ENCODE measurements at places on chromosomes 12 and 14.

DNA sequence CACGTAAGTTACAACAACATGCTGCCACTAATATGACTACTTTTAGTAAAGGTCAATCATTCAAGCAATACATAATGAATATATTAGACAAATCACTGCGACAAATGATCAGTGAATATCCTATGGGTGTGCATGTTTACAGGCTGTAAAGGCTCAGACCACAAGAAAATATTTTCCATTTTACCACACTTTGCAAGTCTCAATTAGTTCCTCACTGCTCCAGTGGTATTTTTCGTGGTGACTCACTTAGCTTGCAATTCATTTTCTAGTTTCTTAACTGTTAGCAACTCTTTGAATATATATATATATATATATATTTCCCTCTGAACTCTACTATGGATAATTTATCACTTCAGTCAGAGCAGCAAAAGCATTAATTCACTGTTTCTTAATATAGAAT, 96.9 kb downstream of the EML5 start:
- no peak for DNase-seq

- peak; percentile 82 for DNase-seq
Measured at GRCh38 chr12:132414634-132415326, 75.2 kb upstream of the FBRSL1 start.

- no peak for DNase-seq
Measured at GRCh38 chr12:92759634-92760268, 57.0 kb downstream of the PLEKHG7 start.

- no peak for DNase-seq
Measured at GRCh38 chr12:40697566-40698259, 5.5 kb downstream of the CNTN1 start.

GRCh38 chr14:28264306-28264705, 502.3 kb upstream of the FOXG1 start:
- no peak for DNase-seq

- peak; percentile 80 for DNase-seq
Measured at GRCh38 chr12:57741844-57742738, 2.7 kb upstream of the TSPAN31 start.

DNA sequence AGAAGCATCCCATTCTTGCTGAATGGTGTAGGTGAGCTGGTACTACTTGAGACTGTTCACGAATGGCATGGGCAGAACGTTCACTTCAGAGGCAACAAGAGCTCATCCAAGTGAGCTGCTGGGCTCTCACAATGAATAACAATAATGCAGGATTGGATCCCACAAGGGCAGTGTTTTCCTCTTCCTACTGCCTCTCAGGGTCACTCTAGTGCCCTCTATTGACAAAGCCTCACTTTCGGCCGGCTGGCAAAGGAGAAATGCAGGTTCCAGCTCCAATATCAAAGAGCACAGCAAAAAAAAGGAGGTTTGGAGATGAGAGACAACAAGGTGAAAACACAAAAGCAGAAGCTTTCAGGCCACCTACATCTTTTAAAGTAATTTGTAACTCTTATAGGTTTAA, 74.6 kb upstream of the MYF6 start:
- no peak for DNase-seq

GRCh38 chr12:94718114-94718513, 67.8 kb upstream of the TMCC3 start:
- no peak for DNase-seq

DNA sequence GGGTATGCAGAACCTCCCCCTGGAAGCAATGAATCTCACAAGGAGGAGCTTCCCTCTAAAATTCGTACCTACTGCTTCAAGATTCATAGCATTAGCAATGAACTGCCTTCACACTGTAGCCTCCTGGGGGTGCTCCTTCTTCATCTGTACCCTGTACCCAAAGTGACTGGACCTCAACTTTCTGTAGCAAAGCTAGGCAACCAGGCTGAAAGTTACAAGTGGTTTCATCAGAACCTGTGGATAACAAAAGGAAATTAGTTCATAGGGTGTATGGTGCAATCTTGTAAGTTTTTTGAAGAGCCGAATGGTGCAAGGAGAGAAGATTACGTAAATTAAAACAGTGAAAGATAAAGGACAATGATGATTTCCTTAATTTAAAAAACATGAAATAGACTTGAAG, 1541.7 kb upstream of the FLRT2 start:
- DNase-seq: no peak

GRCh38 chr12:46361667-46362034, 10.9 kb downstream of the SLC38A2 start:
- no peak for DNase-seq

- DNase-seq: no peak
Measured at GRCh38 chr14:105412771-105413543, 6.7 kb upstream of the MTA1 start.

DNA sequence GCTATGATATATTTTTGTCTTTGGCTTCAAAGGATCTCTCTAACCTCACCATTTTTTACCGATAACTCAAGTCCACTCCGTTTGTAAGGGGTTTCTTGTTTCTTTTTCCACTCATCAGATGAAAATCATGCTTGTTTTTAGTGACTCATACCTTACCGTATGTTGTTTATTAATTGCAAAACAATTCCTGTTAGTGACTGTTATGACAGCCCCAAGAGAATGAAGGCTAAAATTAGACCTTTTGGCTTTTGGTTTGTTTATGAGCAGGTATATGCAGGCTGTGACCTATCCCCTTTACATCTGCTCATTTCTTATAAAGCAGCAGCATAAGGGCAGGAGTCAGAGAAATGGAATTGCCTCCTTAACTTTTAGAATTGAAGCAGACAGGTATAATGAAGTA, 319.8 kb downstream of the CEP128 start:
- DNase-seq: no peak

GRCh38 chr12:6526766-6527525, 7.4 kb upstream of the GAPDH start:
- no peak for DNase-seq

- no peak for DNase-seq
Measured at GRCh38 chr12:22799503-22799902, 174.5 kb downstream of the ETNK1 start.

GRCh38 chr12:14723763-14724162, 27.4 kb upstream of the GUCY2C start:
- DNase-seq: peak; percentile 68

- DNase-seq: no peak
Measured at GRCh38 chr12:5309654-5310053, 122.3 kb upstream of the NTF3 start.

GRCh38 chr14:52354242-52354641, 40.1 kb downstream of the PTGER2 start:
- no peak for DNase-seq

GRCh38 chr12:50032515-50032853, 7.2 kb upstream of the RACGAP1 start:
- DNase-seq: no peak

GRCh38 chr12:16506394-16506793, 99.6 kb downstream of the LMO3 start:
- DNase-seq: no peak

DNA sequence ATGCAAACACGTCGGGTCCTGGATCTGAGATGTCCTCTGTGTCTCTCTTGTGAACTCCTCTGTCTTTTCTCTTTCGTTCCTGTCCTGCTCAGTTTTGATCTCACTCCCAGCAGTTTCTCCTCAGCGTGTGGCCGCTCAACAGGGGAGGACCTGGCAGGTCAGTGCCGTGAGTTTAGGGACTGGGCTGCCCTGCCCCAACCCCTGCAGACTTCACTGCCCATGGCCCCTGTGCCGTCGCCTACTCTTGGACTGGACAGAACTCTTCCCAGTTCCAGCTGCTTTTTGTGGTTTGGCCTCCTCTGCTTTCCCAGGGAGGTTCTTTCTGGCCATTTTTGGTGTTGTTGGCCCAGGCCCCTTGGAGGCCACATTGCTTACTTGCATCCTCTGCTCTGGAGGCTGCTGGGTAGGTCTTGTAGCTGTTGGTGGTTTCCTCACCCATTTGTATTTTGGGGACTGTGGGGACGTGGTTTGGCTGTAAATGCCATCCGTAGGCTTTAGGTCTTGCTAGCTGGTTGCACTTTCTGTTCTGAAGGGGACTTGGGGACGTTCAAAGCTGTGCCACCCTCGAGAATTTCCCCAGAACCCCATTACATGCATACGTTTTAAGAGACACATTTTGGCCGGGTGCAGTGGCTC, 20.0 kb upstream of the DNAH10 start:
- DNase-seq: no peak

DNA sequence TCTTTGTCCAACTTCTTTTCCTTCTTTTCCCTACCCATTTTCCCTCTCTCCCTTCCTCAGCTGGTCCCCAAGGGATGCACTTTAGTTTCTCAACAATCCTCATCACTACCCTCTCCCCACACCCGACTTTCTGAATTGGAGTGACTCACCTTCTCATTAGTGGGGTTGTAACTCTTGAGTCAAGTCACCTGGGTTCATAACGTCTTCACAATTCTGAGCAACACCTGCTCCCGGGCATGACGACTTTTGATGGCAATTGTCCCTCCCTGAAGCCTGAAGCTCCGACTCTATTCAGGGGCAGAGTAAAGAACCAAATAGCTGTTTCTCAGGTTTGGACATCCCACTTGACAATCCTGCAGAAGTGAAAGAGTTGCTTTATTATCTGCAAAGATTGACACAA, 82.7 kb upstream of the OTX2 start:
- no peak for DNase-seq

DNA sequence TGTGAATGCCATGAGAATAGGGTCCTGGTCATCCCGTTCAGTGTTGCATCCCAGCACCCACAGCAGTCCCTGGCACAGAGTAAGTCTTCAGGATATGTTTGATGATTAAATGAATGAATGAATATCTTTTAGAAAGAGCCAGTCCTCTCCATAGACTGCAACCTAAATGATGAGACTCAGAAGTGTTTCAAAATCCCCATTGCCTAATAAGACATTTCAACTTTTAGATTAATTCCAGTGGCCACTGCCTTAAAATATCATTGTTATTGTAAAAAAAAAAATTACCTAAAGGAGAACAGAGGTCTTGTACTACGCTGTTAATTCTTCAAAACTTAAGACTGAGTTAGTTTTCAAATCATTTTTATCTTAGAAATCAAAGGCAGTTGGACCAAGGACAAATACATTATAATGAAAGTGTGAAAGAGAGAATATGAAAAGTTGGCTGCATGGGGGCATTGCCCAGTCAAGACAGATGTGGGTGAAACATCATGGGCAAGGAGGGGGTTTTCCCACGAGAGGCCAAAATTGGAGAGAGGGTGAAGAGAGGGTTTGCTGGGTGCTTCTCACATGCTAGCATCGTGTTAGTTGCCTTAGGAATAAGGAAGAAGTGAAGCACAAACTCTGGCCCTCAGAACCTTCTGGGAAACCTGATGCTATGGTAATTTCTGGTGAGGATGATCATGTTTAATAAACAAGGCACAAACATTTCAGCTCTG, 26.3 kb upstream of the CPM start:
- DNase-seq: no peak

- DNase-seq: peak; percentile 85
Measured at GRCh38 chr12:104288635-104289274, 14.8 kb upstream of the EID3 start.

DNA sequence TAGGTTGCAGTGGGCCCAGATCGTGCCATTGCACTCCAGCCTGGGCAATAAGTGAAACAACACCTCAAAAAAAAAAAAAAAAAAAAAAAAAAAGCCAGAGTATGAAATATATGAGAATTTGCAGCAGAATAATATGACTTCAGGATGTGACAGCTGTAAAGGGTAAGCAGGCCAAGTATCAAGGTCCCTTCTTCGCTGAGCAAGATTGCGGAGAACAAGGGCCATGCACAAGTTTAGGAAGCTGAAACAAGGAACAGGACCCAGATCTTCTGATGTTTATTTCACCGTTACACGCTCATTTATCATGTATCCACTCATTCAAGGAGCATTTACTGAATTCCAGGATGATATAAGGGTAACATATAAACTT, 659 bp upstream of the FOXJ2 start:
- no peak for DNase-seq

DNA sequence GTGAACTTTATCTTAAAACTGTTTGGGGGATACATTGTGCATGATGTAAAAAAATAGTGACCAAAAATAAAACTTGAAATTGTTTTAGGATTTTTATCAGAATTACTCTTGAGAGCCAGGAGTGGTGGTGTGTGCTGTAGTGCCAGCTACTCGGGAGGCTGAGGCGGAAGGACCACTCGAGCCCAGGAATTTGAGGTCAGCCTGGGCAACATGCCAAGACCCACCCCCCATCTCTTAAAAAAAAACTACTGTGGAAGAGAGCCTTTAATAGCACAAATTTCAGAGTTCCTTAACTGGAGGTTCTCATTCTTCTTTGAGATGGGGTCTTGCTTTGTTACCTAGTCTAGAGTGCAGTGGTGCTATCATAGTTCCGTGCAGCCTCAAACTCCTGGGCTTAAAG, 21.5 kb downstream of the CPSF2 start:
- no peak for DNase-seq

GRCh38 chr14:93510056-93510455, 79.3 kb downstream of the UNC79 start:
- no peak for DNase-seq

GRCh38 chr12:116515684-116516083, 43.5 kb upstream of the MAP1LC3B2 start:
- DNase-seq: no peak

GRCh38 chr12:114666746-114667668, 17.0 kb downstream of the TBX3 start:
- no peak for DNase-seq

DNA sequence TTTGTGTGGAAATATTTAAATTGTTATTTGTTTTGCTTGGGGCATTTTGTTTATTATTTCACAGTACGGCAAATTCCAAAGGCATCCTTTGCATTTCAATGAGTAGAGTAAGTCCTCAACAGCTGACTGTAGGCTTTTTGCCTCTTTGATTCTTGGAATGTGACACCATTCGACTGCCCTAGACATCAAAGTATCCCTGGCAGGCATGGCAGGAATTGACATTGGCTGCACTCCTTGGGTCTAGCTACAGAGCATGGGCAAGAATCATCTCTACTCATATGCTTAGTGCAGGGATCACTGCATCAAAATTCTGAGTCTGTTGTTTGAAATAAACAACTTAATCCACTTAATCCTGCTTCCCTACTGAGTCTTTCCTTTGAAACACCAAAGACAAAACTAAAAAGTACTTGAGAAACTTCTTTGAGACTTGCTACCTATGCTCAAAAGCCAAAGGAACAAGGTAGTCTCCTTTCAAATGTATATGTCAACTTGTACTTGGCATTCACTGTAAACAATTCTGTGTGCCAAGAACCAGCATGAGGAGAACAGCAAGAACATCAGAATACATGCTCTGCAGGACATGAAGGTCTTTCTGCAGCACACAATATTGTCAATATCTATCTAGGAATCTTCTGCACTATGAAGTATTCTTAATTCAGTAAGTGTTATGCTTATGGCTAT, 1569.0 kb upstream of the FLRT2 start:
- DNase-seq: no peak

DNA sequence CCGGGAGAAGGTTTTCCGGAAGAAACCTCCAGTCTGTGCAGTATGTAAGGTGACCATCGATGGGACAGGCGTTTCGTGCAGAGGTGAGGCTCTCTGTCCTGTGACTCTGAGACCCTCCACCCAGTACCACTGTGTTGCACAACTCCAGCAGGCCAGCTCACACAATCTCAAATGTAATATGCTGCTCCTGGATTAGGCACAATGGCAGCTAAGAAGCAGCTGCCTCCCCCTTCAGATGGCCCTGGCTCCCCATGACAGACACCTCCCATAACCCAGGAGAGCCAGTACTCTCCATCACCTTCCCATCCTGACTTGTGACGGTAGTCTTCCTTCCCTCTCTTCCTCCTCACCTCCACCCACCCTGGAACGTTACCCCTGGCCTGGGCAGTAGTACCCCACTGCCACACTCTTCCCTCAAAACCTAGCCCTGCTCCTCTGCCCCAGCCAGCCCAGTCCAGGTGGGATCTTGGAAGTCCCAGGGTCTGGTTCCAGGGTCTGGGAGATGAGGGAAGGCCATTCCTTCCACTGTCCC, 2.1 kb downstream of the TNS2 start:
- DNase-seq: no peak

- no peak for DNase-seq
Measured at GRCh38 chr14:24340606-24341005, 815 bp upstream of the RIPK3 start.

Data from stimulated activated CD4-positive, alpha-beta T cell treated with anti-CD3 and anti-CD28 coated beads, Interleukin-4, amount 100 ng/mL, for 24 hours (primary cell).